ENCODE measurements at places on chromosomes 6 and 20. TPM values are rescaled to one million over a fixed set of nuclear protein-coding genes. Genes with fewer than 3 reads are reported as not detected.
A peak's percentile ranks its signal among the peaks of the same experiment; 100 is the strongest.

DNA sequence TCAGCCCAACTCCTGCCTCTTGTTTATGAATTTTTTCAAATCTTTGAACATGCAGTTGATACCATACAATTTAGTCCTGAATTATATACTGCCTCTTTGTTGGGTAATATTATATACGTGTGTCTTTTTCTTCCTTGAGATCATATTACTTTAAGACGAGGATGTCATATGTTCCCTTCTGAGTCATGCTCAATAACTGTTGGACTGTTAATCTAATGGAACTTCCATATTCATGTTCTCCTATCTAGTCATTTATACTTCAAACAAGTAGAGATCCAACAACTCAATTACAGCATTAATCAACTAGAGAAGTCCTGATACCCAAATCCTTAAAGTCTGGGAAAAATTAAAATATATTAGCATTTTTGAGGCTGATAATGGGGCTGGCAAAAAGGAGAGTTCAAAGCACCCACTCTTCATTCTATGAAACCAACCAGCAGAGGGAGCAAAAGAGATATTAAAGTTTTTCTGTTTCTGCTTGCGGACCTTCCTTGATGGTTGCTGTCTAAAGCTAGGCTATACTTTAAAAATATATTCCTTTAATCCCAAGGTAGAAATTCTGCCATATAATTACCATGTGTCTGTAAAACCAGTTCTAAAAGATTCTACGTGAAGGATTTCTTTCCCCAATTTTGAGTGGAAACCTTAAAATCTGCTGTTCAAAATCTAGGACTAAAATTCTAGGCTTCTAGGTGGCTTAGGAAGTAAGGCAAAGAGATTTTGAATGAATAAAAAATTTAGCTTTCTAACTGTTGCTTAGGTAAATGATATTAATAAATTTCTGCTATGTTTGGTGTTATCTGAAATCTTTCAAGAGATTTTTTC lies 498.9 kb downstream of the BCKDHB start:
- no peaks in the 10 kb centered on the region for H3K27me3 ChIP-seq
- DNase-seq: no peak
- H3K4me3 ChIP-seq: no peak overlapping the region
- no peaks in the 10 kb centered on the region for H3K4me1 ChIP-seq
- no peak overlapping the region for H3K27ac ChIP-seq
- no peaks in the 10 kb centered on the region for H3K36me3 ChIP-seq

Gene PROCR
- total RNA-seq: 11.0 TPM

DNA sequence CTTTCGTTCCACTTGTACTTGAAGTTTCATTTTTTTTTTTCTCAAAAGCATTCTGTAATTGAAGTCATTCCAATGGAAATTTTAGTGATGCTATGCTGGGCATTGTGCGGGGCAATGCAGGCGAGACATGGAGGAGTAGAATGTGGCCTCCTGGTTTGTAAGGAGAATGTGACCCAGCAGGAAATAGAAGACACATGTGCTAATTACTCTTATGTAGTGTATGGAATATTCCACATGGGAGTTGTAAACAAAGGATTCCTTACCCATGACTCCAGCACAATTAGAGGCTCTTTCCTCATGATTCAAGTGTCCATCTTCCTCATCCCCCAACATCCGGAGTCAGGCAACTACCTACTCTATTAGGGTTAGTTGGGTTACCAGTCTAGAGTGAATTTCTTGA lies 14.9 kb upstream of the RFPL4B start:
- H3K4me1 ChIP-seq: no peaks in the 10 kb centered on the region
- no peak for DNase-seq
- H3K4me3 ChIP-seq: no peak overlapping the region
- H3K27me3 ChIP-seq: no peaks in the 10 kb centered on the region

- H3K4me3 ChIP-seq: no peak overlapping the region
- H3K4me1 ChIP-seq: no peaks in the 10 kb centered on the region
- peaks cover 19% of the 10 kb centered on the region for H3K36me3 ChIP-seq
- no peaks in the 10 kb centered on the region for H3K27me3 ChIP-seq
- no peak overlapping the region for H3K27ac ChIP-seq
- no peak for DNase-seq
Measured at GRCh38 chr6:157287923-157288322, 35.4 kb downstream of the TMEM242 start.

- H3K27me3 ChIP-seq: no peaks in the 10 kb centered on the region
- no peaks in the 10 kb centered on the region for H3K4me1 ChIP-seq
Measured at GRCh38 chr6:21935561-21936028, 342.0 kb downstream of the SOX4 start.

Gene SLC18B1
- 4.4 TPM for total RNA-seq

Gene KCNK15
- 0.43 TPM for total RNA-seq

DNA sequence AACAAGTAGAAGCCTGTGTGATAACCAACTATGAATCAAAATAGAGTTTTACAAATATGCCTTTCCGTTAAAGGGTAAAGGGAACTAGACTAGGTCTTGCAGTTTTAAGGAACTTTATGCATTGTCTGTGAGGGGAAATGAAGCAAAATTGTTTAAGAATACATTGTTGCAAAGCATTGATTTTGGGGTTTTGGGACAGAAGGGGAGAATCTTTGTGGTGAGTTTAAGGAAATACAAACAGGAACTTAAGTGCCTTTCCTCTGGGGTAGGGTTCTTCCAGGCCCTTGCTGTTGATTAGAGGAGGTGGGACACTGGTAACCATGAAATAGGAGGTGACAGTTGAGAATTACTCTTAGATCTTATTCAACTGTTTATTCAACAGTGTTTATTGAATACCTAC lies 4.7 kb downstream of the MAPK14 start:
- no peaks in the 10 kb centered on the region for H3K27me3 ChIP-seq
- no peaks in the 10 kb centered on the region for H3K36me3 ChIP-seq
- H3K4me1 ChIP-seq: peaks cover 15% of the 10 kb centered on the region
- no peak overlapping the region for H3K27ac ChIP-seq
- no peak for DNase-seq

GRCh38 chr6:112649853-112650252 lies 302.7 kb downstream of the RFPL4B start:
- H3K4me3 ChIP-seq: no peak overlapping the region
- no peaks in the 10 kb centered on the region for H3K4me1 ChIP-seq
- no peaks in the 10 kb centered on the region for H3K36me3 ChIP-seq
- no peaks in the 10 kb centered on the region for H3K27me3 ChIP-seq

GRCh38 chr6:89239338-89239737 lies 22.2 kb upstream of the GABRR1 start:
- no peak overlapping the region for H3K4me3 ChIP-seq
- H3K4me1 ChIP-seq: no peaks in the 10 kb centered on the region
- DNase-seq: no peak
- H3K27ac ChIP-seq: no peak overlapping the region

DNA sequence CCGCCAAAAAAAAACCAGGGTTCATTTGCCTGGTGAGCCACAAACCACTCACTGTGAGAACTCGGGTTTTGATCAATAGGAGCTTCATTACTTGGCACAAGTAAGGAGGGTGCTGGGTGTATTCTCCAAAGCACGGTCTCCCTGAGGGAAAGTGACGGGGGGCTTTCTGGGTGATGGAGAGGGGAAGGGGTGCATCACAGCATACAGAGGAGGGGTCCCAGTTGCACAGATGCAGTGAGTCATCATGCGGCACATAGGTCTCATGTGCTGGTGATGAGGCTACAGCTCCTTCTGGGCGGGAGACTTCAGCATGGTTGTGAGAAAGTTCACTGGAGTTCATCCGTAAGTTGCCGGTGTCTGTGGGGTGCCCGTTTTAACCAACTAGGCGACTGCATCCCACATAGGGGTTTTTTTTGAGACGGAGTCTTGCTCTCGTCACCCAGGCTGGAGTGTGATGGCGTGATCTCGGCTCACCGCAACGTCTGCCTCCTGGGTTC lies 36.2 kb downstream of the SUN5 start:
- DNase-seq: no peak
- H3K27me3 ChIP-seq: no peaks in the 10 kb centered on the region
- no peaks in the 10 kb centered on the region for H3K4me1 ChIP-seq
- H3K36me3 ChIP-seq: no peaks in the 10 kb centered on the region
- H3K4me3 ChIP-seq: no peak overlapping the region

DNA sequence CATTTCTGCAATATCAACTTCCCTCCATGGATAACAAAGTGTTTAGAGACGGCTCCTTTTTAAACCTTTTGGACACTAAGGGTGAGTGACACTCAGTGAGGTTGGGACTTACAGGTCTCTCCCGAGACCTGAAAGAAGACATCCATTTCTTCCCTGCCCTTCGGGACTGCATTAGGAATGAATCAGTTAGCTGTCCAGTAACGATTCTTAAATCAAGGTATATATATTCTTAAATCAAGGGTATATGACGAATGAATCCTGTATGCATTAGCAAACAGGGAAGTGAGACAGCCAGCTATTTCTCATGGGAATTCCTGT lies 52.9 kb downstream of the EDN1 start:
- H3K27ac ChIP-seq: peak overlapping the region; percentile 46
- H3K4me1 ChIP-seq: peaks cover 49% of the 10 kb centered on the region
- no peaks in the 10 kb centered on the region for H3K36me3 ChIP-seq
- no peak for DNase-seq
- no peak overlapping the region for H3K4me3 ChIP-seq

DNA sequence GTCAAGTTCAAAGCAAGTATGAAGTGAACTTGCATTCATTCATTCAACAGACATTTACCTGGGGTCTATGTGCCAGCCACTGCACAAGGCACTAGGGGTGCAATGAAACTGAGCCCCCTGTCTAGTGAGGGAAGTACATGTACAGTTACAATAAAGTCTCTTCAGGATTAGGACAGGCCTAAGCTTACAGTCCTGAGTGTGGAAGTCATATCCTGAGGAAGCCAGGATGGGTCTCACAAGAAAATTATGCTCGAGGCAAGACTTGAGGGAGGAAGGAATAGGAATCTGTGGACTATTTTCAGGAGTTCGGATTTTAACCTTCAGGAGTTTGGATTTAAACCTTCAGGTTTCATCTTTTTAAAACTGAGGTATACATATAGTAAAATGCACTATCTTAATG lies 19.4 kb downstream of the TTI1 start:
- H3K27ac ChIP-seq: no peak overlapping the region
- peaks cover 32% of the 10 kb centered on the region for H3K36me3 ChIP-seq
- no peak for DNase-seq
- H3K4me1 ChIP-seq: no peaks in the 10 kb centered on the region
- H3K27me3 ChIP-seq: no peaks in the 10 kb centered on the region
- no peak overlapping the region for H3K4me3 ChIP-seq

DNA sequence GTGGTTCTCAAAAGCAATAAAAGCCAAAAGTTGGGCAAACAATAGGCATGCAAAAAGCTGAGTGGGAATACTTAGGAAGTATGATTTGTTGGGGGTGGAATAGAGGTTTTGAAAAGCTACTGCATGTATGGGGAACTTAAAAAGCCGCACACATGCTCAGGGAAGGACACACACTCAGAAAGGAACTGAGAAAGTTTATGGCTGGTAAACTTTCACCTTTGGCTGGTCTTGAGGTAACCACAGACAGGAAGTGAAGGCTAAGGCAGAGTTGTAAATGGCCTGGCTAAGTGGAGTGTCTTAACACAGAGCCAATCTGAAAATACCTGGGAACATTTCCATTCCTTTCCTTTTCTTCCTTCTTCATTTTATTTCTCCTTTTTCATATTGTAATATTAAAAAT lies 134.5 kb upstream of the EXOC2 start:
- no peak for DNase-seq
- H3K27ac ChIP-seq: no peak overlapping the region
- H3K4me1 ChIP-seq: no peaks in the 10 kb centered on the region
- H3K36me3 ChIP-seq: no peaks in the 10 kb centered on the region
- no peak overlapping the region for H3K4me3 ChIP-seq

Gene TMEM244
- total RNA-seq: not detected

Gene OR2H1
- total RNA-seq: not detected

- H3K27ac ChIP-seq: no peak overlapping the region
- no peak for DNase-seq
- no peak overlapping the region for H3K4me3 ChIP-seq
- peaks cover 8% of the 10 kb centered on the region for H3K4me1 ChIP-seq
- no peaks in the 10 kb centered on the region for H3K27me3 ChIP-seq
Measured at GRCh38 chr6:107545763-107546162, 55.8 kb downstream of the SOBP start.

- no peaks in the 10 kb centered on the region for H3K4me1 ChIP-seq
- no peak overlapping the region for H3K4me3 ChIP-seq
- H3K27ac ChIP-seq: no peak overlapping the region
- no peak for DNase-seq
Measured at GRCh38 chr6:39243809-39244208, 14.5 kb upstream of the KCNK5 start.

GRCh38 chr6:162814426-162814973 lies 86.7 kb downstream of the PACRG start:
- DNase-seq: no peak
- no peak overlapping the region for H3K4me3 ChIP-seq
- H3K27ac ChIP-seq: no peak overlapping the region
- no peaks in the 10 kb centered on the region for H3K4me1 ChIP-seq
- no peaks in the 10 kb centered on the region for H3K27me3 ChIP-seq
- H3K36me3 ChIP-seq: no peaks in the 10 kb centered on the region

Gene BANF2
- not detected for total RNA-seq

DNA sequence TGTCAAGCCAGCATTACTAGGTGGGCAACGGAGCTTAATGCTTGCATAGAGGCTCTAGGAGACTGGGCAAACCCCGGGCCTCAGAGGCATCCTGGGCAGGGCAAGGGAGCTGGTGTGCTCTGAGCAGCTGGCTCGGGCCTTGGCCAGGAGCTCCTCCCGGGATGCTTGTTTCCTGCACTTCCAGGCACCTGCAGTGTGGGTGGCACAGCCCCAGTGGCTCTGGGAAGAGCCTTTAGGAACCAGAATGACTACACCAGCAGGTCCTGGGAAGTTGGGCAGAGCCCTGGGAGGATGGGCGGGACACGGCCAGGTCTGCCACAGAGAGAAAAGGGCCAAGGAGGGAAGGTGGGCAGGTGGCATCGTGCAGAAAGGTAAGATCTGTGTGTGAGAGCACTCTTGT lies 80.4 kb upstream of the CD93 start:
- DNase-seq: no peak
- no peak overlapping the region for H3K27ac ChIP-seq
- no peaks in the 10 kb centered on the region for H3K4me1 ChIP-seq

DNA sequence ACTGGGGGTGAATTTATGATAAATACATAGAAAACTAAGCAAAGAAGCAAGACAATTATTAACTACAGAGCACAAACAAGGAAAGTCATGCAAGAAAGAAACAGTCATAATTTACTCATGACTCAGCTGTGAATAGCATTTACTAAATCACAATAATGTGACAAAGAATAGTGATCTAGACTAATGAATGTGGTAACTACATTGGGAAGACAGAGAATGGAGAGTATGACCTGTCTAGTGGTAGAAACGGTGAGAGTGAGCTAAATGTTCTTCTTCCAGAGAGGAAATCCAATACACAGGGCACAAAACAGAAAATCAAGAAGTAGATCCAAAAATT lies 153.5 kb upstream of the DST start:
- no peak for DNase-seq
- no peak overlapping the region for H3K4me3 ChIP-seq
- no peak overlapping the region for H3K27ac ChIP-seq
- H3K36me3 ChIP-seq: no peaks in the 10 kb centered on the region
